ENCODE measurements at places on chromosomes 6 and 20.

GRCh38 chr6:143059663-143060353 is 881 bp upstream of the AIG1 start:
- peak; percentile 30 for DNase-seq

DNA sequence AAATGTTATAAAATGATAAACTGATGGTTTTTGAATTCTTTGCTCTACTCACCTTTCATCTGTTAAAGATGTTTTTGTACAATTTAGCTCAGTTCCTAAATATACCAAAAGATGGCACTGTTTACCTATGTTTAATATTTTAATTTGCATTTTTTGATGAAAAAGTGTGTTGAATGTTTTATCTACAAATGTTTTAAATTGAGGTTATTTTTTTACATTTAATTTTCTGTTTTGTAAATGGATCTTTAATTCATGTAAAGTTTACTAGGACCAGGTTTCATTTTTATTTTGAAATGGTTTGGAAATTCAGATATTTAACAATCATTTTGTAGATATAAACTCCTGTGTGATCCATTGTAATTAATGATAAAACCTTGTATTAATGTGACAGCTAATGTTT is 30.0 kb downstream of the CDKAL1 start:
- peak; percentile 38 for DNase-seq

DNA sequence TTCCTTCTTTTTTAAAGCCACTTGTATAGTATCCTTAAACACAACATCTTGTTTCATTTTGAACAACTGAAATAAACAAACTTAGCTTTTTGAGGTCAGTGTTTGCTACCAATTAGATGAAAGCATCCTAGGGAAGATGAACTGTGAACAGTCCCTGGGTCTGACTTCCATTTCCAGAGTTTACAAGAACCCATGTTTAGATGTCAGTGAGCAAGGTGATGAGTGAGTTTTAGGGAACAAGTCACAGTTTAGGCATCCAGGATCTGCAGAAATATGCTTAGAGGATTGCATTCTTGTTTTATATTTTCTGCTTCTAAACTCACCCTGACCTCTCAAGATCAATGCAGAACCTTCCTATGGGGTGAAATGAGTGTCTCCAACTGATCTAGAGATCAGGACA is 3.0 kb downstream of the ZC2HC1B start:
- DNase-seq, result no peak

GRCh38 chr6:6377621-6378020 is 57.2 kb upstream of the F13A1 start:
- no peak for DNase-seq

GRCh38 chr6:71855406-71855805 is 30.9 kb upstream of the RIMS1 start:
- no peak for DNase-seq

DNA sequence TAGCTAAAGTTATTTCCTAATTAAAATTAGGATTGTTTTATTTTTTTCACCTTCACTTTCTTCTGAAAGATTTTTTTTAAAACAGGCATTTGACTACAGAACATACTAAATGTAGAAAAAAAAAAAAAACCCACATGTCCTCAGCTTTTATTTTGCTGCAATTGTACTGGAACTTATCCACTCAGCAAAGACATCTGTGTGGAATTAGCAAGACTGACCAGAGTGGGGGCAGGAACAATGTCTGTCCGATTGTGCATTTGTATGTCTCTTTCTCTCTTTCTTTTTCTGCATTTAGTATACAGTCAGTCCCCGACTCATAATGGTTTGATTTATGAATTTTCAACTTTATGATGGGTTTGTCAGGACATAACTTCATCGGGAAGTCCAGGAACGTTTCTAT is 77.3 kb downstream of the CHD6 start:
- no peak for DNase-seq

DNA sequence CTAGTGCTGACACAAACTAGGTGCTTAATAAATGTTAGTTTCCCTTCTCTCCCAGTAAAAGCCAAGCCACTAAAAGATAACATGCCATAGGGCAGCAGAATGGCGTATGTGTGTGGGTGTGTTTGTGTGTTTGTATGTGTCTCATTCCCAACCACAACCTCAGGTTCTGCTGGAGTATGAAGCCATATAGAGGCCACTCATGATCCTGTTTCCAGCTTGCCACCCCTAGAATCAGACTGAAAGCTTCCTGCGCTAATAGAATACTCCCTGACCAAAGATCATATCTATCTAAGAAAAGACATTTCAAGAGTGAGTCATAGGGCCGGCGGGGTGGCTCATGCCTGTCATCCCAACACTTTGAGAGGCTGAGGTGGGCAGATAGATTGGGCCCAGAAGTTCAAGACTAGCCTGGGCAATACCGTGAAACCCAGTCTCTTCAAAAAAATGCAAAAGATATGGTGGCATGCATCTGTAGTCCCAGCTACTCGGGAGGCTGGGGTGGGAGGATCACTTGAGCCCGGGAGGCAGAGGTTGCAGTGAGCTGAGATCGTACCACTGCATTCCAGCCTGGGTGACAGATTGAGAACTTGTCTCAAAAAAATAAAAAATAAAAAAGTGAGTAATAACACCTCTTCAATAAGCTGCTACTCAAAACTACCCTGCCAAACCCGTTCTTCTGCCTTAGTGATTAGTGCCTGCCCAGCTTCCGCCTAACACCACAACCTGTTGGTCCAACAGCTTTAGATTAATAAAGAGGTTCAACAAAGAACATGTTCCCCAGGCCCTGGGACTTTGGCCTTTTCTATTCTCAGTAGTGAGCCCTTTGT is 11.8 kb upstream of the SNRPC start:
- DNase-seq, result no peak

DNA sequence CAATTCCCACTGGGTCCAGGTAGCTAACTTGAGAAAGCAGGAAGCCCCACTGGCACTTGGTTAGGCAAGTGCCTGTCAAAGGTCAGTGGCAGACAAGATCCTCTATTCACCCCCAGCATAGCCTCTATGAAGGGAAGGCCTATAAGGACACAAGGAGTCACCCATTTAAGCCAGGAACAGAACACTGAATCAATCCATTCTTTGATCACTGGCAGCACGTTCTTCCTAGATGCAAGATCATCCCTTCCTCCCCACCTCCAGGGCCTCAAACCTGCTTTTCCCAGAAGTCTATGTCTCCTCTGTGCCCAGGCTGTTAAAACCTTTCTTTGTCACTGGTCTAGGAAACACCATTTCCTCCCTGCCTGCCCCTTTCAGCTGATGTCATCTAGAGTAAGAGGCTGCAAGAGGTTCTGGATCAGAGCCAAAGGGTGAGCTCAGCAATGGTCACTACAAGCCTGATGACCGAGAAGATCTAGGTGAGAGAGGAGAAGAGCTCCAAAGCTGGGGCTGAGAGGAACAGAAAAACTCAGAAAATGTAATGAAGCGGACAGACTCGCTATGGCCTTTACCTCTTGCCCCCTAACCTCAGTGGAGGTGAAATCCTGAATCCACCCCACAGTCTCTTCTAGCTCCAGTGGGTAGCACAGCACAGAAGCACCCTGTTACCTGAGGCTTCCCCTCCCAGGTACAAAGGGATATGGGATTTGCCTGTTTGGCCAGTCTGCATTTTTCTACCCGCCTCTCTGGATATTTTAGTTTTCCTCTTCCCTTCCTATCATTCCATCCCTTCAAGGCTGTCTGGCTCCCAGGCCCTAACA is 1.8 kb downstream of the GTPBP2 start:
- no peak for DNase-seq

DNA sequence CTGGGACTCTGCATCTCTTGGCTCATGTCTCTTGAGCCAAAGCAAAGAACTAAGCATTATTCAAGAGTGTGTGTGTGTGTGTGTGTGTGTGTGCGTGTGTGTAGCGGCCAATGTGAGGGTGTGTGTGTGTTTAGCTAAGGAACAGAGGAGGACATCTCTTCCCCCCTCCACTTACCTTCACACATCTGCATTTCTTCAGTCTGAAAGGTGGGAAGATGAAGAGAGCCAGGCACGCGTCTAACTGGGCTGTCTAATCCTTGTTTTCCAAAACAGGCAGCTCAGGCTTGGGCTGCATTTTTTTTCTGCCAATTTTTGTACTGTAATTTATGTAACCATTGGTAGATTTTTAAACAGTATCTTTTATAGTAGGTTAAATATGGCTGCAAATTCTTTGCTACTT is 59.5 kb downstream of the NDUFAF5 start:
- DNase-seq, result no peak

DNA sequence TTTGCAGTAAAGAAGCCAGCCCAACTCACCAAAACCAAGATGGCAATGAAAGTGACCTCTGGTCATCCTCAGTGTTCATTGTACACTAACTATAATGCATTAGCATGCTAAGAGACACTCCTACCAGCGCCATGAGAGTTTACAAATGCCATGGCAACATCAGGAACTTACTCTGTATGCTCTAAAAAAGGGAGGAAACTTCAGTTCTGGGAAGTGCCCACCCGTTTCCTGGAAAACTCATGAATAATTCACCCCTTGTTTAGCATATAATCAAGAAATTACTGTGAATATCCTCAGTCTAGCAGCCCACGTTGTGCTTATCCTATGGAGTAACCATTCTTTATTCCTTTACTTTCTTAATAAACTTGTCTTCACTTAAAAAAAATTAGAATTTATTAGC is 19.4 kb upstream of the TRERF1 start:
- DNase-seq, result no peak
